ENCODE measurements at places on chromosomes 6 and 20.

DNA sequence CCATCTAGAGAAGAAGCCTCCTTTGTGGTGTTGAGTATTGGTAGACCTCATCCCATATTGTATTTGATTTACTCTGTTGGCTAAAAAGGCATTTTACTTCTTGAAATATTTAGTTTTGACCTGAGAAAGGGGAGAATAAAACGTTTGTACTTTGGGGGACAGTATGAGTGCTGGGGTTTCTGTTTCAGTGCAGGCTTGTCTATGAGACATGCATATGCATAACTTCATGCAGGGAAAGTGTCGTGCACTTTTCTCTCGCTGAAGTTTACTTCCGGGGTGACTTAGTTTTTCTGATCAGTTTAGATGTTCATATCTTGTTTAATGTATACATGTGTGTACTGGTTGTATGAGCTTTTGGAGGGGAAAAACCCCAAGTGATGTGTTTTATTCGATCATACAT lies 59.5 kb downstream of the UTRN start:
- peak; percentile 68 for DNase-seq

- DNase-seq = no peak
Observed at GRCh38 chr6:129517288-129517687, 192.7 kb downstream of the ARHGAP18 start.

GRCh38 chr6:3557336-3557735 lies 100.5 kb upstream of the SLC22A23 start:
- no peak for DNase-seq

DNA sequence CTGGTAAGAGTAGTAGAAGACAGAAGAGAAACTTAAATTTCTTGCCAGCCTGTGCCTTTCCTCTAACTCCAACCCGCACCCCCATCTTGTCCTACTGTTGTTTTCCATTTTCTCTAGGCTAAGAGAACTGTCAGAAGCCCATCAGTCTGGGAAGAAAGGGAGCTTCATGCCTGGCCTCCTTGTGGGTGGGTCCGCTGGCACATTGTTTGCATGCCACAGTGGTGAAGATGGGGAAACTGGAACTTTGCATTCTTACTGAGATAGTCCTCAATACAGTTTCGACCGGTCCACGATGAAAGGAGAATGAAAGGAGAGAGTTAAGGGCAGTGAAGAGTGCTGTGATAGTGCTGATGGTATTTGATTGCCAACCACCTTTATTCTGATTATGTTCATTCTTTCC lies 103.1 kb downstream of the TCP11 start:
- no peak for DNase-seq

- DNase-seq = no peak
Observed at GRCh38 chr6:136866872-136867416, 44.6 kb downstream of the PEX7 start.

DNA sequence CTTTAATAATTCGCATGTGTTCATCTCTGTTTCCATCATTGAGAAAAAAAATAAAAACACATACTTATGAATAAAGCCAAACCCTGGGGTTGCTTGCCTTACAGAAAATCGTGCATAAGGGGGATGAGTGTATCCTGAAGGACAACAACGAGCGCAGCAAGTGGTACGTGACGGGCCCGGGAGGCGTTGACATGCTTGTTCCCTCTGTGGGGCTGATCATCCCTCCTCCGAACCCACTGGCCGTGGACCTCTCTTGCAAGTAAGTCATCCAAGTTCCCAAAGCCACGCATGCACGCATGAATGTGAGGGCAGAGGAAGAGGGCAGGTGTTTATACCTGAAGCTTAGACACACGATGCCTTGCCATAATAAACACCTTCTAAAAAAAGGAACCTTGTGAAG lies 20.9 kb upstream of the SNRNP48 start:
- DNase-seq = no peak

GRCh38 chr6:19838442-19839236 lies 1.5 kb downstream of the ID4 start:
- DNase-seq = no peak

DNA sequence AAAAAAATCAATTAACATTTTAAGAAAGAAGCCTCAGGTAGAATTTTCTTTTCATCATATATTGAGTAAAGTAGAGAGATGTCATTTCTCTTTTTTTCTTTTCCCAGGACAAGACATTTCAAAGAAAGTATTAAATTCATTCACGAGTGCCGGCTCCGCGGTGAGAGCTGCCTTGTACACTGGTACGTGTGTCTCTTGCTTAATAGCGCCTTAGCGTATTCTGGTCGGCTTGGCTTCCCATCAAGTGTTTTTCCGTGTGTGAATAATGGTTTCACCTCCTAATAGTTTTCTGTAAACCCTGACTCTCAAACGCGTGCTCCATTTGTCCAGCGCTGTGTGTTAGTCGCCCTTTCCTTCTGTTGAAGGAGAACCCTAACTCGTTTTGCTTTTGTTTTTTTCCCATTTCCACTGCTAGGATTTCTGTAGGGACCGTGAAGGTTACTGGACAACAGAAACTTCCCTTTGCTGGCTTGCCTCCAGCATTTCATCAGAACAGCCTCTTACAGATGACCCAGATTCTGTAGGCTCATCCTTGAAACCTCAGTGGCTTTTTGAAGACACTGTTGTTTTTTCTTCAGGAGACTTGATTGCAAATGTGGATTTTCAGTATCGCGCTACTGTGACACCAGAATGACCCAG lies 45.7 kb upstream of the IRF4 start:
- no peak for DNase-seq

- DNase-seq = no peak
Observed at GRCh38 chr6:52489881-52490280, 69.7 kb downstream of the EFHC1 start.

DNA sequence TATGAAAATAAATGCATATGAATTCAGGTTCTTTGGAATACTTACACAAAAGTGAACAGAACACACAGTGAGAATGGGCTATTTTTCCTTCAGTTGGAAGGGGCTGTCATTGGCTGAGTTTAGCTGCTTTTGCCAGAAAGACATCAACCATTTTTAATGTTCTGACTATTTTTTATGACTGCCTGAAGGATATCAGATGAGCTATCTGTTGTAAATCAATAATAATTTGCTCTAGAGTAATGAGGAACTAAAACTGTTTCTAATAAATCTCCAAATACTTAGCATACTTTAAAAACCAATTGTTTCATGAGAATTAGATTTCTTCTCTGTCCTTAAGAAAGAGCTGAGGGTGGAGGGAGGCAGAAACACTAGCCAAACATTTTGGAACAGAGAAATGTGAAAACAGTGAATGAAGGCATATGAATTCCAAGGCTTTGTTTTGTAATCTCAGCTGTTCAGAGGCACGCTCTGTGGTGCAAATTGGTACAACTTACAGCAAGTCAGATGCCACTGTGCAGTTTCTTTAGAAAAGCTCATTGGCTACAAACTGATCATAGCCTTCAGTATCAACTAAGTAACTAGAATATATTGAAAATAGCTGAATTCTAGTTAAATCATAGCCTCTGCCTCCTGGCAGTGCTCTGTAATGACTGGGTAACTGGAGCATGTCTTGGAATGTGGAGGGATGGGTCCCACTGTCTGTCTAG lies 228.9 kb upstream of the JAG1 start:
- DNase-seq = no peak

DNA sequence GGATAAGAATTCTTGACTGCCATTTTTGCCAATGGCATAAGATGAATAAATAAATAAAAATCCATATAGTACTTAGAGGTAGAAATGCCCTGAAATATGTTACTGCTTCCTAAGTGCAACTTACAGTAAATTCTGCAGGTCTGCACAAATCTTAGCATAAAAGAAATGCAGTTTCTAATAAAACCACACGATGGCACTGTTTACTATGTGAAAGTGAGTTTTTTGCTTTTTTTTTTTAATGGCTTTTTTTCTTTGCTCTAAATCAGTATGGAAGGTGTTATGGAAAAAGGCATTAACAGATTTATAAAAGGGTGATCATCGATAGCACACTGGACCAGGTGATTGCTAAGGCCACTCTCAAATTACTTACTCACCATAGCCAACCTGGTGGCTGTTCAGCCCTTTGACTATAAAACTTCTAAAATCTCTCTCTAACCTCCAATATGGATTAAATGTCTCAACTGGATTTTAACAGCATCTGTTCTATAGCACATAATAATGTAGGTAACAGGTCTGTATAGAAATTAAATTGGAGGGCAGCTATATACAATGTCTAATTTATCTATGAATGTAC lies 45.8 kb downstream of the AHI1 start:
- DNase-seq = peak; percentile 50

DNA sequence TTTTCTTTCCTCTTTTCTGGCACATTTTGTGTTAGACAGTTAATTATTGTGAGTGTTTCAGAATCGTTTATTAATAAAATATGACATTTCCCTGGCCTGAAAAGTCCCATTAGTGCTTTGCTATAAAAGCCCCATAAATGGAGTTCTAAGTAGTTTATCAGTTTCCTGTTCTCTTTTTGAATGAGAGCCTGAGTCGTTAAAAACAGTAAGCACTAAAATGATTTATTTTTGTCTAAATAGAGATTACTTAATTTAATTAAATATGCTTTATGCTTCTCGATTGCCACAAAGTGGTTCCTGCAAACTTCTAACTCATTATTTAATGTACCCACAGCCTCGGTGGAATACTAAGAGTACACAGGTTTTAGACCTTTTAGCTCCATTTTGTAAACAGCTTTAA lies 577.9 kb downstream of the C6orf118 start:
- DNase-seq = no peak

Measured in activated CD4-positive, alpha-beta T cell treated with anti-CD3 and anti-CD28 coated beads, Interleukin-2, Interleukin-4, amounts not matched to agents 100 ng/mL and 50 ng/mL, durations not matched to agents 16 hours and 8 hours (primary cell).